SIG-M5 (cell line): ENCODE measurements at places on chromosomes 3 and 15.

- no peak for DNase-seq
Measured at GRCh38 chr3:61464518-61465140, 96.7 kb upstream of the PTPRG start.

- DNase-seq: no peak
Measured at GRCh38 chr15:67025719-67026609, 39.4 kb upstream of the SMAD3 start.

- DNase-seq: no peak
Measured at GRCh38 chr3:190339130-190339529, 16.9 kb upstream of the CLDN1 start.

GRCh38 chr15:84914909-84915605, 30.6 kb downstream of the SLC28A1 start:
- DNase-seq: peak; percentile 41

GRCh38 chr15:35054380-35054779, 30.7 kb downstream of the NANOGP8 start:
- no peak for DNase-seq

GRCh38 chr3:134299185-134299887, 48.7 kb upstream of the RYK start:
- DNase-seq: no peak

DNA sequence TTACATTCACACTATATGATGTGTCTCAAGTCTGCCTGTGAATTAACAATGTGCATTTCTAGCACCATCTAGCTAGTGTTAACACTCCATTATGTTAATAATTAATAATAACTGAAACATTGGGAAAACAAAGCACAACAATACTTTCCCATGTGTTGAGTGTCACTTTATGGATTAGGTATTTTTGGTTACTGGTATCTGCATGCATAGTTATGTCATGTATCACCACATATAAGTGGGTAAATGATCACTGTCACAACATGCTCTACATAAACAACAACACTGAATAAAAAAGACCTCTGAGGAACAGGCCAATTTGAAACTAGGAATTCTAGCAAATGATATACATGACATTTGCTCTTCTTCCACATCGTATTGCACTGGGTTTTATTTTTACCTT, 74.7 kb downstream of the MLH1 start:
- DNase-seq: no peak

- no peak for DNase-seq
Measured at GRCh38 chr3:45409369-45409768, 21.0 kb downstream of the LARS2 start.

DNA sequence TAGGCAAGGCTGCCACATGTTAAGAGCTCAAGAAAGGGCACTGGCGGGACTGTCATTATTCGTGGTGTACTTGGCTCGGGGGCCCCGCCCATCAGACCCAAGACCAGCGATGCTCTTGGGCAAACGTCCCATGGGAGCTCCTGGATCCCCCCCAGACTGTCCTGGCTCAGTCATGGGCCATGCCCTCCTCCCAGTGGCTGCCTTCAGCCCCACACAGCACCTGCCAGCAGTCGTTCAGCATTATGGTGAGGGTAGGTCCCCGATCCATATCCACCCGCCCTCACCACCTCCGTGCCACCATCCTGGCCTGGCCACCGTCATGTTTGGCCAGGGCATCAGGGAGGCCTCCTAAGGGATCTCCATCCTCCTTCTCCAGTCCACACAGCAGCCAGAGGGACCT, 51.4 kb upstream of the IQSEC1 start:
- DNase-seq: no peak

- no peak for DNase-seq
Measured at GRCh38 chr15:101523560-101523940, 34.0 kb upstream of the PCSK6 start.

GRCh38 chr3:165820671-165821123, 16.5 kb downstream of the BCHE start:
- DNase-seq: no peak

GRCh38 chr3:37489355-37489754, 315.0 kb upstream of the LRRFIP2 start:
- DNase-seq: no peak

- no peak for DNase-seq
Measured at GRCh38 chr3:46196261-46196957, 11.7 kb downstream of the CCR1 start.

- peak; percentile 89 for DNase-seq
Measured at GRCh38 chr15:66702035-66702786, at the start of gene SMAD6. Gene SMAD6 (plus strand): TSS chr15:66702236. CDS start chr15:66703259, 1,023 bp downstream.

DNA sequence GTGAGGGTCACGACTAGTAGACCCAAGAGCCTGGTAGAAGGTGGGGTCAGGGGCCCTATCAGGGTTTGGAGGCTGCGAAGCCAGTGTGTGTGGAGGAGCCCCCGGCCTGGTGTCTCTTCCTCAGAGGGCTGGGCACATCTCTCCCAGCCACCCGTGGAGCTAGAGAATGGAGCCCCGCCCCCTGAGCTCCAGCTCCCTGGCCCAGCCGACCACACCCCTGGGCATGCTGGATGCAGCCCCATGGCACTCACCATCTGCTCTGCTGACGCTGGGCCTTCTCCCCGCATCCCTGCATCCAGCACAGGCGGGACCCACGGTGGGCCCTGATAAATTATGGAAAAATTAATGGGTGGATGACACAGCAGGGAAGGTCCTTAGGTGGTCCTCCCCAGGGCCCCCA, 17.5 kb downstream of the ANKRD63 start:
- no peak for DNase-seq

DNA sequence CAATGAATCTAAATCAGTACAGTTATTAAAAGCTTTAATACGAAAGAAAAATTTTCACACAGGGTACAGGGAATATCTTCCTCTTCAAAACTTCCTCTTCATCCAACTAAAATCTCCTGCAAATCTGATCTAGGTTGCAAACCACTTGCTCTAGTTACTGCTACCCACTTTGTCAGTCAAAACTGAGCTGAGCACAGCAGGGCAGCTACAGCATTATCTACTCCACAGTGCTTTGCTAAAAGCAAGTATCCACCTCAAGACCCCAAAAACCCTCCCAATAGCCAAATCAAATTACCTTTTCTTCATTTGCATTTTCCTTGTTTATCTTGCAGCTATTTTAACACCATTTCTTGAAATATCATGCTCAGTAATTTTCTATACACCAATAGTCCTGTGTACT, 14.7 kb downstream of the ZNF280D start:
- no peak for DNase-seq

DNA sequence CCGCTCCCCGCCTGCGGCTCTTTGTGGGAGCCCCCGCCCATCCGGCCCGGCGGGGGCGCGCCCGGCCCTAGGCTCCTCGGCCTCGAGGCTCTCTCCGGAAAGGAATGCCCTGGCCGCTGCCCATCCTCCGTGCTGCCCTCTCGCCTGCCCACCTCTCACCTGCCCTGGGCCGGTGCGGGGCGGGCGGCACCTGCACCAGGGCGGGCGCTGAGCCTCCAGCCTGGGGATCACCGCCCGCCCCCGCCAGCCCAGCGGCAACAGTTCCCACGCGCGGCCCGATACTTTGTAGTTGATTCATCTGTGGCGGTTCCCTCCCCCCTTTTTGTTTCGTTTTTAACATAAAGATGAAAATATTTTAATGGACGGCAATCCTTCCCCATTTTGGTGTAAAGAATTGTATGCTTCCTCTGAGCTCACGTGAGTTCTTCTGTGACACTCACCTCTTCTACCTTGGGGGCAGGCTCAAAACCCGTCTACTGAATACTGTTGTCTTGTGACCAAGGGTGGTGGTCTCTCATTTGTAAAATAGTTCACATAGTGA, 1.9 kb downstream of the KLF13 start:
- no peak for DNase-seq

- DNase-seq: no peak
Measured at GRCh38 chr3:177615015-177615414, 417.7 kb upstream of the TBL1XR1 start.

GRCh38 chr3:140719841-140720614, 42.2 kb downstream of the TRIM42 start:
- no peak for DNase-seq

DNA sequence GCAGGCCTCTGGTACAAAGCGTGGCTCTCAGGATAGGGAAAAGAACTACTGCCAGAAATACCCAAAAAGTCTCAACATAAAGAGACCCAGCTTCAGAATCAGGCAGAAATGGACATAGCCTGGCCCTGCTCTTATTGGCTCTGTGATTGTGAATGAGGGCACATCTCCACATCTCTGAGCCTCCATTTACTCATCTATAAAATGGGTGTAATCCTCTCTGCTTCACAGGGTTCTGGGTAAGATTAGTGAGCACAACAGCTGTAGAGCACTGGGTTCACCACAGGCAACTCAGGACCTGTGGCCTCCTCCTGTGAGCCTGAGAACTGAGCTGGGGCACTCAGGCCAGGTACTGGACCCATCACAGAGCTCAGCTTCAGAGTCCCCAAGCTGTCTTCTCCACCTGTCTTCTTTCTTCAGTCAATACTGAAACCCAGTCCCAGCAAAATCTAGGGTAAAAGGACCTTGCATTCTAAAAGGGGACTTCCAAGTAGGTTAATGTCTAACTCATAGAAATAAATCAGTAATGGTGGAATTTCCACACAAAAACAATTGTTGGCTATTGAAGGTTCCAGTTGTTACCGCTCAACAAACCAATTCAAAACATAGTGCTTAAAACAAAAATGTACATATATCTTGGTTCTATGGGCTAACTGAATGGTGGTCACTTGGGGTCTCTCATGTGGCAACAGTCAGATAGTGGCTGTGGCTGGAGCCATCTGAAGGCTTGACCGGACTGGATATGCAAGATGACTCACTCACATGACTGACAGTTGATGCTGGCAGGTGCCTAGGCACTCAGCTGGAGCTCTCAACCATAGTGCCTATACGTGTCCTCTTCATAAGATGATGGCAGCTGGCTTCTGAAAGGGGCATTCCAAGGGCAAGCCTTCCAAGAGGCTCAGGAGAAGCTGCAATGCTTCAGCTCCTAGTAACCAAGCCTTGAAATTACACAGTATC, 47.3 kb downstream of the TRIM42 start:
- DNase-seq: no peak

- DNase-seq: no peak
Measured at GRCh38 chr3:2154621-2155020, 56.0 kb downstream of the CNTN4 start.

- no peak for DNase-seq
Measured at GRCh38 chr3:141243271-141243707, 11.7 kb downstream of the PXYLP1 start.

DNA sequence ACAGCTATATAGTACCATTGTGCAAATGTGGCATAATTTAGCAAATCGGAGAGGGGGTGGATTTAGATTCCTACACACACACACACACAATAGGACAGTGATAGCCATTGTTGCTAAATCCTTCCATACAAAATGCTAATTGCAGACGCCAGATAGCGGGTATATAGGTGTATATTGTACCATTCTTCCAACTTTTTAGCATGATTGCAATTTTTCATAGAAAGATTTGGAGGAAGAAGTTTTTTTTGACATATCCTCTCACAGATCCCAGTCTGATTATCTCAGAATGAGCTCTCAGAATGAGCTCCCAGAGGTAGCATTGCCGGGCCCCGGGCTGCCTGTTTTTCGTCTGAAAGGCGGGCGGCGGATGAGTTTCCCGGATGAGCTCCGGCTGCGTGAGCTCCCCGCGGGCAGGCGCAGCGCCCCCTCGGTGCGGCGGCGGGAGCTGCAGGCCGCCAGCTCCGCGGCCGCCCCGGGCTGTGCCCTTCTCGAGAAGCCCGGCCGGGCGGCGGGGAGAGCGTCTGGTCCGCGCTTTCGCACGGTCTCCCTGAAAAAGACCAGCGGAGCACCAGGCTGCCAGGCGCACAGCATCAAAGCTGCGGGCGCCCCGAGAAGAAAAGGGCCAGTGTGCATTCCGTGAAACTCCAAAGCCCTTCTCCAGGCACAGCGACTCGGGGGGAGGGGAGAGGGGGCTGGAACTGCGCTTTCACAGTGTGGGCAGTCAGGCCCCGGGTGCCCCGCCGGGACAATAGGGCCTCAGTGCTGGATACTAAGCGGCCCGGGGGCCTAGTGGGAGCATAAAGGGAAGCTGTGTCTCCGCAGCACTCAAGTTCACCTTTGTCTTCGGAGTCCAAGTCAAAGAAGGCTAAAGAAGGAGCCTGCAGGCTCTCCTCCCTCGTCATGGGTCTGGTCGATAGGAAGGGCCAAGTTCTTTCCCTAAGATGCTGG, 12.0 kb upstream of the SHC4 start:
- no peak for DNase-seq

DNA sequence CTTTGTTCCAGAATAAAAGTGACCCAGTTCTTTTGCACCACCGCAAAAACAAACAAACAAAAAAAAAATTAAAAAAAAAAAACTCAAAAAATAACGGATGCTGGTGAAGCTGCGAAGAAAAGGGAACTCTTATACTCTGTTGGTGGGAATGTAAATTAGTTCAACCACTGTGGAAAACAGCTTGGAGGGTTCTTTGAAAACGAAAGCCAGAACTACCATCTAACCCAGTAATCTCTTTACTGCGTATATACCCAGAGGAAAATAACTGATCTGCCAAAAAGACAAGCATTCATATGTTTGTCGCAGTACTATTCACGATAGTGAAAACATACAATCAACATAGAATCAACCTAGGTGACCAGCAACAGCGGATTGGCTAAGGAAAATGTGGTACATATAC, 298.9 kb upstream of the CBLB start:
- no peak for DNase-seq

- DNase-seq: no peak
Measured at GRCh38 chr3:128996200-128996599, 2.3 kb upstream of the CFAP92 start.

DNA sequence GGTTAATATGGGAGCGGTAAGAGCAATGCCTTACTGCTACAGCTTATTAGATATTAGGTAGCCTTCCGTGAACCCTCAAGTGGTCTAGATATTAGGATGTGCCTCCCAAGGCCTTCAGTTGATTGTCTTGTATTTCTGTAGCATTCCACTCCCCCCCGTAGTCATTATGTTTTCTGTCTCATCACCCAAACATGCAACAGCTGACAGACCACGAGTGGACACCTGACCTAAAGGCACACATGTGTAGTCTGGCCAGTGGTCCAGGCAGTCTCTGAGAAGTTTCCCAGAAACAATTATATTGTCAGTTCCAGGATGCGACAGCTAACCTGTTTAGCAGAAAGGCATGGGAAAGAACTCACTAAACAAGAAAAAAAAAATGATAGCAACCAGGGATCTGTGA, 1000.9 kb downstream of the AGBL1 start:
- no peak for DNase-seq
